ENCODE measurements at places on chromosomes 6 and 20. TPM values are rescaled to one million over a fixed set of nuclear protein-coding genes. Genes with fewer than 3 reads are reported as not detected.

GRCh38 chr6:147676495-147677199 lies 168.2 kb downstream of the SAMD5 start:
- DNase-seq, result no peak

GRCh38 chr20:63846128-63846771 lies 15.0 kb upstream of the ABHD16B start:
- no peak for DNase-seq

DNA sequence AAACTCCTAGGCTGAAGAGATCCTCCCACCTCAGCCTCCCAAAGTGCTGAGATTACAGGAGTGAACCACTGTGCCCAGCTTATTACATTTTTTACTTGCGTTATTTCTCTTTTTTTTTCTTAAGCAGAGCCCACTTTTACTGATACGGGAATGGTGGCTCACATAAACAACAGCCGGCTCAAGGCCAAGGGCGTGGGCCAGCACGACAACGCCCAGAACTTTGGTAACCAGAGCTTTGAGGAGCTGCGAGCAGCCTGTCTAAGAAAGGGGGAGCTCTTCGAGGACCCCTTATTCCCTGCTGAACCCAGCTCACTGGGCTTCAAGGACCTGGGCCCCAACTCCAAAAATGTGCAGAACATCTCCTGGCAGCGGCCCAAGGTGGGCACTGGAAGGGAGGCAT lies 10.5 kb downstream of the CAPN11 start:
- DNase-seq, result no peak

- DNase-seq, result peak; percentile 6
These were observed 361.4 kb upstream of the JAG1 start for GRCh38 chr20:11035211-11035610.

- DNase-seq, result no peak
These were observed 4.5 kb upstream of the TNFAIP3 start for GRCh38 chr6:137862419-137863090.

- DNase-seq, result peak; percentile 13
These were observed 8.6 kb upstream of the LBP start for GRCh38 chr20:38337561-38338140.

DNA sequence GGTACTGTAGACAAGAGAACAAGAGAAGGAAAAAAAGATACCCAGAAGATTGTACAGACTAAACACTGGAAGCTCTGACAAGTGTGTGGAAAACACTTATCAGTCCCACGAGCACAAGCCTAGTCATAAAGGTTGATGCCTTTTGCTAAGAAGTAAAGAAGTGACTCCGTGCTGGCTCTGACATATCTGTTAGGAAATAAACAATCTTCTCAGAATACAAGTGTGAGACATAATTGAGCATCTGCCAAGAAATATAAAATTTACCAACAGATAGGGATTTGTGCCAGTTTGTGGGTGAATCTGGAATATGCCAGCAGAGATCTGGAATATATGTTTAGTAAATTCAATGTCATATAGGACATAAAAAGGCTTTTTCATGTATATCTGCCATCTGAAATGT lies 258.7 kb upstream of the RNF217 start:
- DNase-seq, result no peak

The COL10A1 gene
- not detected for total RNA-seq

DNA sequence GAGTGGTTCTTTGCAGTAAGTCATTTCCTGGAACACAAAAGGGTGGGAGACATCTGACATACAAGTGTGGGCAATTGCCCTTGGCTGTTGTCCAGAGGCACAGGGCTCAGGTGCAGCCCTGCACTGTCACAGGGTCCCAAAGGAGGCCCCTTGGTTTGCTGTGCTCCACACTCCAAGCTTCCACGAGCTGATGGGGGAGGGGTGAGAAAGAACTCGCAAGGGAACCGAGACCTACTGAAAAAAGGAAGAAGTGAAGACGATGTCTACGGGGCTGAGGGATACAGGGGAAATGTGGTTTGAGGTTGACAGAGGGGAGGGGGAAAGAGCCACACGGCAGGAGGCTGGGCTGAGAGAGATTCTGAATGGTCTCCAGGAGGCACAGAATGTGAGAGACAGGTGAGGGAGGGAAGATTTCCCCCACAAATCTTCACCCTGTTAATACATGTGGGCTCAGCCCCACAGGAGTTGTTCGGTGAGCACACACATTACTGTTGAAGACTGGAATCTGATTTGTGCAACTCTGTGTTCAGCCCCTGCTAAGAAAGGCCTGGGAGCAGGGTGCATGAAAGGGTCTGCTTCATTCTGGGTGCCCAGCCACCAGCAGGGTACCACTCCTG lies 123.4 kb downstream of the LY86 start:
- no peak for DNase-seq

The CLPSL2 gene
- total RNA-seq, result not detected

GRCh38 chr20:54590856-54591255 lies 115.5 kb downstream of the DOK5 start:
- DNase-seq, result no peak

The GNAS-AS1 gene
- total RNA-seq, result 1.3 TPM

- peak; percentile 78 for DNase-seq
These were observed 38.0 kb downstream of the PIM1 start for GRCh38 chr6:37207903-37208456.

The PRICKLE4 gene
- total RNA-seq, result 0.90 TPM

DNA sequence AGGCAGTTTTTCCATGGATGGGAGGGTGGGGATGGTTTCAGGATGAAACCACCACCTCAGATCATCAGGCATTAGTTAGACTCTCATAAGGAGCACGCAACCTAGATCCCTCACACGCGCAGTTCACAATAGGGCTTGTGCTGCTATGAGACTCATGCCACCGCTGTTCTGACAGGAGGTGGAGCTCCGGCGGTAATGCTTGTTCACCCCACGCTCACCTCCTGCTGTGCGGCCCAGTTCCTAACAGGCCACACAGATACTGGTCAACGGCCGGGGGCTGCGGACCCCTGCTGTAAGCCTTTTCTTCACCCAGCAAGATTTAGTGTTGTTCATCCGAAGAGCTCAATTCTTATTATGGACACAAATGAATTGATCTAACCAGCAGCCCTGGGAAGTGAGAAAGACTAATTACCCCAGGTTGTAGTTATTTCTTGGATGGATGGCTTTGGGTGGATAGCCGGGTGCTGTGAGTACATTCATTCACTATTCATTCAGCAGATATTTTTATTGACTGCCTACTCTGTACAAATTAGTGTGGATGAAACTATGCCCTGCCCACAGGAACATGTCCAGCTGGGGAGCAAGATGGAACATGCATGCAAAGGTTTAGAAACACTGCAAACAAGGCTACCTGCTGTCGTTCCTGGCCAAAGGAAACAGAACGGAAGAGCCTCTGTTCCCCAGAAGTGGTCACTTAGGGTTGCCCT lies 57.2 kb downstream of the RIOK1 start:
- peak; percentile 94 for DNase-seq

- no peak for DNase-seq
These were observed 193.5 kb downstream of the SLC24A3 start for GRCh38 chr20:19405958-19406357.

The SLC12A5 gene
- total RNA-seq, result not detected

DNA sequence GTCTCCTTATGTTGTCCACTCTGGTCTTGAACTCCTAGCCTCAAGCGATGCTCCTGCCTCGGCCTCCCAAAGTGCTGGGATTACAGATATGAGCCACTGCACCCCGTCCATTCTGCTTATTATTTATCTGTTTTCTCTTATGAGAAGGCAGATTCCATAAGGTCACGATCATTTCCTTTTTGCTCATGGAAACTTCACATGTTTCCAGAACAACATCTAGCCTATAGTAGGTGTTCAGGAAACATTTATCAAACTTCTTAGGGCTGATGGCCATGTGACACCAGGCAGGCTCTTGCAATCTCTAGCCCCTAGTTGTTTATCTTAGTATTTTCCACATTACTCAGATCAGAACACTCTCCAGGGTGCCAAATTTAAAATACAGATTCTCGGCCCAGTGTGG lies 61.2 kb downstream of the ZFP64 start:
- peak; percentile 7 for DNase-seq

GRCh38 chr6:136362421-136363356 lies 73.0 kb upstream of the BCLAF1 start:
- no peak for DNase-seq

DNA sequence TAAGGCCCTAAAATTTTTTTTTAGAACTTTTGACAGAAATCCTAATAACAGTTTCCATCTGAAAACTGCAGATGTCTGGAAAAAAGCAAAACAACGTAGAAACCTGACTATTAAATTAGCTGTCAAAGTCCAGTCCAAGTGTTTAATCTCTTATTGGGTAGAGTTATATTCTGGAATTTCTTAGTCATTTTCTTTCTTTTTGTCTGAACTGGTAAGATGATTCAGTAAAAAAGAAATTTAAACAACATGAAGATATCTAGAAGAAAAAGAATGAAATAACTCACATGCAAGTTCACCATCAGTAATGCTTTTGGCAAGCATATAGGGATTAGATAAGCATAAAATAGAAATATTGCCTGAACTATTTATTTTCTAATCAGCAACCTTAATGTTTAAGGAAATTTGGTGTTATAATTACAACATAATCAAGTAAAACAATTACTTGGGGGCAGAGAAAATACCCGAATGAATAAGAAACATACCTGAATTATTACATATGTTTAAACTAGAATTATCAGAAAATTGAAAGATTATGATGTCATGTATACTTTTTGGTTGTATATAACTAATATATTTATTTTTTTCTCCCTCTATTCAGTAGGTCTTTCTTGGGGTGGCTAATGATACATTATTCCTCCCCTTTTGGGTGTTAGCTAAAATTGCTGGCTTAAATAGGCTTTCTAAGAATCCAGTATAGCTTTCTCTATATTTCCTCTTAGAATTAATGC lies 51.1 kb downstream of the FAM83B start:
- no peak for DNase-seq

DNA sequence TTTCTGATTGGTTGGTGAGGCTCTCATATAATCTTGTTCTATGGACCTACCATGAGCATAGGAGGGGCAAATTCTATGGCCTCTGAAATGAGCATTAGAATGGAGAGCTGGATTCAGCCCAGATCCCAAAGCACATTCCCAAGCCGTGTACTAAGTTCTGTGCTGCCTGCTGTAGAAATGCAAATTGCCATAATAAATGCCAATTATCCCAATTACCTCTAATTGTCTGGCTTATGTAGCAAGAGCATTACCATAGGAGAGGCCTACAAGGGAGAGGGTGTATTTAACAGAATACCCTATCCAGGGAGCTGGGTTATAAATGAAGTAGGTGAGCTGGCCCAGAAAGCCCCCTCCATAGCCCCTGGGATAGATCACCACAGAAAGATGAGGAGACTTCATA lies 126.8 kb downstream of the LRFN2 start:
- DNase-seq, result no peak

DNA sequence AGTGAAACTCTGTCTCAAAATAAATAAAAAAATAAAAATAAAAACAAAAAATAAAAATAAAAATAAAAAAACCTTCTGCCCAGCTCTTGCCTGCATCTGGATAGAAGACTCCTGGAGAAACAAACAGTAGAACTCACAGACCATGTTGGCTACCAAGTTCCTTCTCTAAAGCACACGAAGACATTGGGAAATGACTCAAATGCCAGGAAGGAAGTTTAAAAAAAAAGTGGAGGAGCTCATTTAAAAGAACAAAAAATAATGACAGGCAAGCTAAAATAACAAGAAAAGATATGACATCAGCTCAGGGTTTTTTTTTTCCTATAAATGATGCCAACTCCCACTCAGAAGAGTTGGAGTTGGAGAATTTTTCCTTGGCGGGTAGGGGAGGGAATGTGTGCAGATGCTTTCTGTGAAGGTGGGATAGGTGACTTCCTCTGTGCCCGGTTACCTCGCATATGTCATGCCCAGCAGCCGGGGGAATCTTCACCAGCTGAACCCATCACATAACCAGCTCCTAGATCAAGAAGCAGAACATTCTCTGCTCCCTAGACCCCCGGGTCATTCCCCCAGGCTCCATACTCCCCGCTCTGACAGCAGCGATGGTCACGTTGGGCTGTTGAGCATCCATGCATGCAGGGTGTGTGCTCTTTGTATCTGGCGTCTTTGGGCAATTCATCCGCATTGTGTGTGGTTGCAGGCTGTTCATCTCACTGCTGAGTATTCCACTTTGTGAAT lies 17.3 kb upstream of the CD93 start:
- peak; percentile 50 for DNase-seq

GRCh38 chr6:169792306-169793015 lies 41.0 kb downstream of the ERMARD start:
- DNase-seq, result no peak

- peak; percentile 97 for DNase-seq
These were observed 68.9 kb upstream of the FAM184A start for GRCh38 chr6:119147101-119148053.

DNA sequence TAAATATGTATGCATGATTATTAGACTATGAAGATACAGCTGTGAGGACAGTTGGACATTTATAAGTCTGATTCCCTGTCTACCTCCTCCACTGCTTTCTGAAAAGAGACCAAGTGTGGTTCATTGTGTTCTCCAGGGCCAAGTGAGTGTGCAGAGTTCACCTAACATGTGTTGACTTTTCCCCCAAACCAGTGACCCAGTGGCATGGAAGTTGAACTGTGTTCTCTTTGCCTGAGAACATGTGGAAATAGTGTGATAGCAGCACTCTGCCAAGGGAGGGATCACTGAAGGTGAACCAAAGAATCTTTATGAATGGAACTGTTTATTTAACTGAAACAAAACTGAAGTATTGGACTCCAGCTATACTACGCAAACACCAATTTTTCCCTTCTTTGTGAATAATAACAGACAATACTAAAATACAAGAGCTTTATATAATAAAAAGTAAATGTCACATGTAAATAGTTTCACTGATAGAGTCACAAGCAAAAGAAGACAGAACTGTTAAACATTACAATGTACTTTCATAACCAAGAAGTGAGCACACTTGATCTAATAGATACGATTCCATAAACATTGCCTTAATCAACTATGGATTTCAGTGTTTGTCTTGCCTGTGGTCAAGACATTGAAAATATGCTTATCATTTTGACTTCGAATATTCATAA lies 200.3 kb upstream of the FUT9 start:
- no peak for DNase-seq

- no peak for DNase-seq
These were observed 971 bp downstream of the RBCK1 start for GRCh38 chr20:408843-409696.

The ENPP4 gene
- total RNA-seq, result 0.26 TPM

DNA sequence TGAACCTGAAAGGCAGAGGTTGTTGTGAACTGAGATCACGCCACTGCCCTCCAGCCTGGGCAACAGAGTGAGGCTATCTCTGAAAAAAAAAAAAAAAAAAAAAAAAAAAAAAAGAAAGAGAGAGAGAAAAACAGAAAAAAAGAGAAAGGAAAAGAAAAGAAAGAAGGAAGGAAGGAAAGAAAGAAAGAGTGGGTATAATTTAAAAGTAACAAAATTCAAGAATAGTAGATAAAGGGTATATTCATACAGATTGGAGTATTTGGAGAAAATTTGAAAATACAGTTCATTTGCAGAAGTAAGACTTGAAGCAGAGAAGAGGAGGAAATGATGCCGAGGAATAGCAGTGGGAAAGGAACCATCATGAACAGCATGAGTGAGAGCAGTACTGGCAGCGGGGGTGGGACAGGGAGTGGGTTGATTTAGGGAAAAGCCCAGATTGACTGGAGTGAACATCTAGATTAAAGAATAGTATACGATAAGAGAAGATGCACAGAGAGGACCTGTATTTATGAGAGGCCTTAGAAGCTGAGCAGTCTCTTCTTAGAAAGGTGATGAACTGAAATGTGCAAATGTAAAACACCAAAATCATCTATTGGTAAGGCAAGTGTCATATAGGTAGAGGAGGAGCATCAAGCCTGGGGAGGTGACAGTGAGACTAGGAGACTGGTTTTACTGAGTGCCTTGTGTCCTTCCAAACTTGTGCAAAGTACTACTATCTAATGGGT lies 17.8 kb upstream of the HLA-DRB1 start:
- DNase-seq, result no peak
